EL (cell line): ENCODE measurements at places on chromosomes 2 and 18.
A peak's percentile ranks its signal among the peaks of the same experiment; 100 is the strongest.

- DNase-seq, result no peak
Observed at GRCh38 chr2:183459466-183459865, 335.2 kb downstream of the NUP35 start.

DNA sequence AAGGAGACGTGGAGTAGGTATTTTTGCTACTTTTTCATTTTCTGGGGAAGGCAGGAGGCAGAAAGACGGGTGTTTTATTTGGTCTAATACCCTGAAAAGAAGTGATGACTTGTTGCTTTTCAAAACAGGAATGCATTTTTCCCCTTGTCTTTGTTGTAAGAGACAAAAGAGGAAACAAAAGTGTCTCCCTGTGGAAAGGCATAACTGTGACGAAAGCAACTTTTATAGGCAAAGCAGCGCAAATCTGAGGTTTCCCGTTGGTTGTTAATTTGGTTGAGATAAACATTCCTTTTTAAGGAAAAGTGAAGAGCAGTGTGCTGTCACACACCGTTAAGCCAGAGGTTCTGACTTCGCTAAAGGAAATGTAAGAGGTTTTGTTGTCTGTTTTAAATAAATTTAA, 3.4 kb downstream of the FZD7 start:
- peak; percentile 59 for DNase-seq

DNA sequence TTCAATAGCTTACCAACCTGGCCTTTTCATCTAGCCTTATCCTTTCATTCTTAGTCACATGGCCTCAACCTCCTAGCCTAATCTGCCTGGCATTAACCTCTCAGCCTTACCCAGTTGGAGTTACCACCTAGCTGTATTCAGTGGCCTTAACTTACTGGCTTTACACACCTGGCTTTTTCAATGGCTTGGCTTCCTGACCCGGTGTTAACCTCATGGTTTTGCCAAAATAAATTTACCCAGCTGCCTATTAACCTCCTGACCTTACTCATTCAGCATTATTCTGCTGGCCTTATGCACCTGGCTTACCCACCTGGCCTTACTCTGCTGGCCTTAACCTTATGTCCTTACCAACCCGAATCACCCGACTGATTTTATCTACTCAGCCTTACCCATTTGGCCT, 135.5 kb upstream of the ZSWIM2 start:
- no peak for DNase-seq

GRCh38 chr2:72636210-72636609, 189.6 kb downstream of the EXOC6B start:
- no peak for DNase-seq
